Activated naive CD4-positive, alpha-beta T cell treated with anti-CD3 and anti-CD28 coated beads, Interleukin-2, amount 50 U/mL, for 16 hours (primary cell): ENCODE measurements at places on chromosomes 3 and 15.
A peak's percentile ranks its signal among the peaks of the same experiment; 100 is the strongest.

DNA sequence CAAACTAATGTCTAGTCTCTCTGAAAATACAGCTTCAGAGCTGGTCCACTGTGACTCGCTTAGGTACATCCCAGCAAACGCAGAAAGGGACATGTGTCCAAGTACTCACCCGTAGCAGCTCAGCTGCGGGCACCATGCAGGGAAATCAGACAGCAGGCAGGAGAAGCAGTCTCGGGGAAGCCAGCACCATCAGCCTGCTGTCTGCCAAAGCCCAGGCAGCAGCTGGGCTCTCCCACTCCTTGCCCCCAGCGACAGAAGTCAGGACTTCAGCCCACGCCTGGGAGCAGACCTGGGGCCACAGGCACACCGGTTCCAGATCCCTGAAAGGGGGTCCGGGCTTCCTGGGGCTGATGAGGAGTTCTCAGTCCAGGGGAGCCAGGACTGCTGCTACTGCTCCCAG, 34.9 kb downstream of the SEMA5B start:
- DNase-seq, result no peak

DNA sequence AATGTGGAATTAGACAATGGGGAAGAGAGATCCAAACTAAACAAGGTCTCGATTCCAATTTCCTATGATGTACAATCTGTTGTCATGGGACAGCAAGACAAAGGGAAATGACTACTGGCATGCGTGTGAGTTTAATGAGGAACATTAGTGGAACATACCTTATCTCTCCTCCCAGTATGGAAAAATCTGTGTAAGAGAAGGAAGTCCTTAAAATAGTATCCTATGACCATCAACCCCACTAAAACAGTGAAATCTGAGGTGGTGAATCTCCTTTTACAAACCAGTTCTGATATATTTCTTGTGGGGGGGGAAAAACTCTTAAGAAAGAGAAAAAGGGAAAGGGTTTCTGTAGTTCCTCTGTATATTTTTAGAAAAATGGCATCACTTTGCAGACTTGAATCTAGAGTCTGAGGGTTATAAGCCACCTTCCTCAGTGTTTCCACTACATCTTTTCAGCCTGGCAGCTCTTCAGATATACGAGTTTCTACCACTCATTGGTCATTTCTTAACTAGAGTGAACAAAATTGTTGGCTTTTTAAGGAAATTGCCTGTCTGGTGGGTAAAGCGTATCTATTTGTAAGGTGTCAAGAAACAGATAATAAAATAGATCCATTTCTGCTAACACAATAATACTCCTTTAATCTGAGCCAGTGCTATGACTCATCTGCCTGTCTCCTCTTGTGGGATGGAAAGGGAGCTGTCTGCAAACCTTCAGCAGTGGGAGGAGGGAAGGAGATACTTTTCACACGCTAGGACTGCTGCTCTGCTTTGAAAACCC, 3.0 kb upstream of the TNFAIP8L3 start:
- DNase-seq, result no peak

- no peak for DNase-seq
Measured at GRCh38 chr3:194906229-194906629, 220.5 kb downstream of the FAM43A start.

DNA sequence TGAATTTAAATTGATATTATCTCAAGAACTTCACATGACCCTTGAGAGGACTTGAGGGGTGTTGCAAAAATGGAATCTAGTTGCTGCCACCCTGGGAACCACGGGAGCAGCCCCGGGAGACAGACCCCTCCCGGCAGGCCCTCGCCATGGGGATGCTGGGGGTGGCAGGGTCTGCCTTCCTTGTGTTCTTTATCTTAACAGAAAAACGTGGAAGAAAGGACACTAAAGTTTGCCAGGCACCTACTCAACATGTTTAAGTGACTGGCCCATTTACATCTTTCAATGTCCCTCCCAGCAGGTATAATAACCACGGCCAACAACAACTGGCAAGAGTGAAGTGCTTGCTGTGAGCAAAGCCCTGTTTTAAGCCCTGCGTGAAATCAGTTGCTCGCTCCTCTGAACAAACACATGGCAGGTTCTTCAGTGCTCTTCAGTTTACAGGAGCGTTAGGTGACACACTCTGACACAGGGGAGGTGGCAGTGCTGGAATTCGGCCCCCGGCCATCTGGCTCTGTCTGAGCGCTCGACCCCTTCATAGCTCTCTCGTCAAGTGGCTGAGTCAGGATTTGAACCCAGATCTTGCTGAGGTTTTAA, 112.5 kb downstream of the ASB7 start:
- DNase-seq, result no peak

GRCh38 chr3:195441476-195441991, 1.3 kb downstream of the ACAP2 start:
- no peak for DNase-seq

GRCh38 chr3:29936054-29936453, 655.2 kb downstream of the RBMS3 start:
- DNase-seq, result no peak

- DNase-seq, result no peak
Measured at GRCh38 chr3:13193320-13194284, 120.4 kb upstream of the IQSEC1 start.

DNA sequence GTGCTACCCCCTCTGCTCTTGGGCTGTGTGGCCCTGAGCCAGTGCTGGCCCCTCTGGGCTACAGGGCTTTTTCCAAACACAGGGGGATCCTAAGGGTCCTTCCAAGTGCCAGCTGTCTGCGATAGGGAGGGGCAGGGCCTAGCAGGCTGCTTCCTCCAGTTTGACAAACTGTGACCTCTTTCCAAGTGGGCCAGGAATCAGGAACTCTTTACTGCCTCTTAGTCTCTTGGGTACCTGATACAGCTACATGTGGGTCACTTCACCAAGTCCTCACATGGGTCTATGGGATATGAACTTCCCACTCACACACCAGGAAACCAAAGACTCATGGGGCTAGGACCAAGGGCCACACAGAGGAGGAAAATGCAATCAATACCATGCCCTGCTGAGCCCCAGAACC, 25.4 kb downstream of the SEC61A1 start:
- no peak for DNase-seq

DNA sequence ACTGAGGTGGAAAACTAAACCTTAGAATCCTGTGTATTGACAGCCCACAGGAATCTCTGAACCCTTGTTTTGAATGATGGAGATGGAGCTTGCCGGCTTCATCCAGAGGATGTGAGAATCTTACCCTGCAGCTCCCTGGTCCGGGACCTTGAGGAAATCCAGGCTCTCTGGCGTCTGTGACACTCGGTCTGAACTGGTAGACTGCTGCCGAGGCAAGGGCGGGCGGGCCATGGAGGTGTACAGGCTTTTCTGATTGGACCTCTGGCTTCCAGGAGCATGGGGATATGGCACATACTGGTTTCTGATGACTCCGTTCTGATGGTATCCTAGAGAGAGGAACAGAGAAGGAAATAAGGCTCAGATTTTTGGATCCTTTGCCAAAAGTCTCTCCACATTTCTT, 48.5 kb downstream of the CCNB2 start:
- no peak for DNase-seq

- DNase-seq, result no peak
Measured at GRCh38 chr3:150975992-150976368, 3.5 kb upstream of the CLRN1 start.

DNA sequence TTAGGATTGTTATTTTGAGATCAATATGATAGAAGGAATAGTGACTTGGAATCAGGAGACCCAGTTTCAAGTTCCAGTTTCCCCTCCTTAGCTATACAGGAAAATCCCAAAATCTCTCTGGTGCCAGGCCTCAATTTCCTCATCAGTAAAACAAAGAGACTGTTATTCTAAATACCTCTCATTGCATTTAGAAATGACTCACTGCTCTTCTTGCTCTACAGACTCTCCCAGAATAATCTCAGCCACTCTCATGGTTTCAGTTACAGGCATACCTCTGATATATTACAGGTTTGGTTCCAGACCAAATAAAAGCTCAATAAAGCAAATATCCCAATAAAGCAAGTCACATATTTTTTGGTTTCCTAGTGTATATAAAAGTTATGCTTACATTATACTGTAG, 28.3 kb downstream of the IMPG2 start:
- DNase-seq, result no peak

DNA sequence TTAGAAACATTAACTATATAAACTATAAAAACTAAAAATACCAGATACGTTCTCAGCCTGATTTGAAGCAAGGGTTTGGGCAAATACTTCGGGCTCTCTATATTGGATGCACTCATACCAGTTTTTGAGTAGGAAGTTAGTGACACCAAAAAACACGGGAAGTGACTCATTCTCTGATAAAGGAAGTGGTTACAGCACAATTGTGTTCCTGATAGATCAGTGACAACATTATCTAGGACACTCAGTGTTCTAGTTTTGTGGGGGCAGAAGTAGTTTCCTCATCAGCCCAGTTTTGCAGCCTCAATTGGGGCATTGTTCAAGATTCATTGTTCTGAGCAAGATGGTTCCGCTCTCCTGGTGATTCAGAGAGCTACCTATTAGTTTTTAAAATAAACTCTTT, 469.6 kb upstream of the DPPA4 start:
- DNase-seq, result peak; percentile 26

DNA sequence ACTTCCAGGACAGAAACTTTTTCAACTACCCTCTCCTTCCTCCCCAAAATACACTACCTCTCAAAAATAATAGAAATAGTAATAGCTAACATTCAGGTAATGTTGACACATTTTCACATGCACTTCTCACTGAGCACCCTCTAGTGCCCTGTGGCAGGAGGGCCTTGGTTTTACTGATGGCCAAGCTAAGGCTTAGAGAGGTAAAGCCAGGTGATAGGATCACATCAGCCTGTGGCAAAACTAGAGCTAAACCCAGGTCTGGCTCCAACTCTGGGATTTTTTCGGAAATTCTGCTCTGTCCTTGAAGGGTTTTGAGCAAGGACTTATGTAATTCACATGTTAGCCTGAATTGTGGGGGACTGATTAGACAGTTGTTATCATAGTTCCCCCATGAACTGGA, 922 bp upstream of the TAMM41 start:
- peak; percentile 23 for DNase-seq

DNA sequence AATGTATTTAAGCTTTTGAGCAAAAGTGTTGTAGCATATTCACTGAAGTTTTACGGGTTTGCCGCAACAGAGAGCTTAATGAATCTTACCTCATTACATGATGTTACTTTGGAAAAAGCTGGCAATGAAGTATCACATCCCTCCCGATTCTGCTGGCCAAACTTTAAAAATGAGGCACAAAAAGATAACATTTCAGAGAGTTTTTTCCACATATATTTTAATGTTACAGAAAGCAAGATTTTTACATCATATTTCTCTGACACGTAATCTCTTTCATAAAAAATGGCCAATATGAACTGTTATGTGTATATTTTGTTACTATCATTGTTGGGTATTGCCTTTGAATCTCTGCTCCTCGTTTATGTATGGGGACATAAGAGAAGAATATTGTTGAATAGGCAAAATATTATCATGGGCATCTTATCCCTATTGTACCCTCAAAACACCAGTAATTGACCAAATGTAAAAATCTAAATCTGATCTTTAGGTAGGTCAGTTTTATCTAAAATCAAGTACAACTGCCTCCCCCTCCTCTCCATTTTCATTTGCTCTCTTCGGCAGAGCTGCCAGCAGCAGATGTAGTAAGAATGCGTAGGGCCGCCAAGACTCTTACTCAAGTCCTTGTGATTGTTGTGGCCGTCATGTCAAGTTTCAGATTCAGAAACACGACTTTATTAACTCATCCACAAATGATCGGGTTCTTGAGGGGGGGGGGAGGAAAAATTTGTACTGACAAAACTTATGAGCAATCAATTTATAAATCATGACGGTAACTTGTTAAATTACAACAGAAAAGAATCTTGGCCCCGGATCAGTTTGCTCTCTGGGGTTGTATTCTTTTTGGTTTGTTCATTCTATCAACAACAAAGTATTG, 106.7 kb upstream of the THRB start:
- no peak for DNase-seq

GRCh38 chr3:11944052-11944673, 60.0 kb upstream of the SYN2 start:
- DNase-seq, result no peak

GRCh38 chr3:149621218-149622005, 36.4 kb downstream of the WWTR1 start:
- no peak for DNase-seq

DNA sequence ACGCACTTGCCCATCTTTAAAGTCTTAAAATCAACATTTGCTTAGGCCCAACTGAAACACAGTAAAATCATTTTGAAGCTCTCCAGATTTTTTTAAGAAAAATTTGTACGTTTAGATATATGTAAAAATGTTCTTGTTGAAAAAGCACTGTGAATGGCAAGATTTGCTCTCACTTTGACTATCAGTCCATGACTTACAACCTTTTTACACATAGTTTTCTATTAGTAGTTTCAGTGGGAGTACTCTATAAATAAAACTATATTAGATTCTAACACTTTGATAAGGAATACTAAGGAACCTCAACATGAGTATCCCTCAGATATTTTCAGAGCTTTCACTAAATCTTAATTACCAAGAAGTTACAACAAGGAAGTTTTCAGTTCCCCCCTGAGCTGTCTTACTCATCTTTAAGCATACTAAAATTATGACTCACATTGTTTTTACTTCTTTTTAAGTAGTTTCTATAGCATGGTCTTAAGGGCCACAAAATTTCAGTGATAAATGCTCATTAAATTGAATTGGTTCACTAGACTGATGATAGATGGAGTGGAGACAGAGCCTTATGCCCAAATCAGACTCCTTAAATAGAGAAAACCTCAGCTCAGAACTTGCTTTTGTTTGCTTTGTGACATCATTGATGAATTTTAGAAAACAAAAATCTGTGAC, 31.6 kb upstream of the RAP2B start:
- DNase-seq, result no peak

DNA sequence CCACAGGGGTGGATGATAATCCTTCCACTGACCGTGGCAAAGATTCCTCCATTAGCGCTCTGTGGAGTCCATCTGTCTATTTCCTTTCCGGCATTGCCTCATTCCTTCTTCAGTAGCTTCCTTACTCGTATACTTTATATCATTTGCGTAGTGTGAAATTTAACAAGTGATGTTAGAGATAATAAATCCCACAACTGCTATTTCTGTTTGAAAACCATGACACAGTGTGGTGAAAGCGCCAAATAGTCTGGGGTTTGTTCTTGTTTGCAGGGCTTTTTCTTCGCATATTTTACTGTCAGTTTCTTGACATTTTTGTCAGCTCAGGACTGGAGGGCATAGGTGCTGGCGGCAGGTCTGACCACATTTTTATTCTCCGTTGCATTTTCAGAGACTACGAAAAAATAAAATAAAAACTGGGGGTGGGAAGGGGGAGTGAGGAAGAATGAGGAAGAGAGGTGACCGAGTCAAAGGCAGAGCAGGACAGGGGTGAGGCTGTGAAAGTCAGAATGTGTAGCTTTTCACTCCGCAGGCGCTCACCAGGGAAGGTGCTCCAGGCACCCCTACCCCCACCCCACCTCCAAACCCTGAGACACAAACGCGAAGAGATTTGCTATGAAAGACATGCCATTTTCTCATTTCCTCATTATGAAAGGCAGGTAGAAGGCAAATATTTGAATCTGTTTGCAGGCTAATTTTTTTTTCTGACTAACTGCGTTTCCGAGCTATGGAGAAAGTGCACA, 965.0 kb downstream of the MCTP2 start:
- no peak for DNase-seq

- peak; percentile 17 for DNase-seq
Measured at GRCh38 chr3:136818191-136818768, 646 bp upstream of the SLC35G2 start.
